ENCODE measurements at places on chromosomes 7 and 10.

DNA sequence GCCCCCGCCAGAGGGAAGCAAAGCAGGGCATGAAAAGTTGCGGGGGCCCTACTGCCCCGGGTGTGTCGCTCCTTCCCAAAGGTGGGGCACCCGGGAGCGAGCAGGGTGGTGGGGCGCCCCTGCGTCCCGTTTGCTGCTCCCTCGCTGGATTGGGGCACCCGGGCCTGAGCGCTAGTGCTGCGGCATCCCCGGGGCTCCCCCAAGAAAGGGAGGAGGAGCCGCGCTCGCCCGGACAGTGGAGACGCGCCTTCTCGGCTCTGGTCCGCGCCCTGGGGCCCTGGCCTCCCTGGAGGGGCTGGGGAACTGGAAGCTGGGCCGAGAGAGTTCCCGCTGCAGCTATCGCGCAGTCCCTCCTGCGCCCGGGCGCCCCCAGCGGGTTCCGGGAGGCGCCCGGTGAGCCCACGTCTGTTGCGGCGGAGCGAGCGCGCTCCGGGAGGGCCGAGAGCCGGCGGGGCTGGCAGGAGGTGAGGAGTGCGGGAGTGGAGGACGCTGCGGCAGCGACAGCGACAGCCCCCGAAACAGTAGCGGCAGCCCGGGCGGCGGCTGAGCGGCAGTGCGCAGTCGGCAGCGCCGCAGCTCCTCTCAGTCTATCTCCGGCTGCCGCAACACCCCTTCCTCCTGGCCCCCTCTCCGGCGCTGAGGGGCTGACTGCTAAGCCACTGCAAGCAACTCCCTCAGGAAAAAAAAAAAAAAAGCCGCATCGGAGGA lies 504 bp upstream of the BMPER start:
- DNase-seq: no peak

- no peak for DNase-seq
Observed at GRCh38 chr10:17237915-17238444, 9.9 kb downstream of the VIM start.

GRCh38 chr7:101869026-101869900 lies 51.8 kb downstream of the CUX1 start:
- DNase-seq: peak; percentile 18

GRCh38 chr7:102320601-102321350 lies 34.1 kb downstream of the SH2B2 start:
- DNase-seq: no peak

- DNase-seq: no peak
Observed at GRCh38 chr10:6987536-6987945, 407.5 kb upstream of the PRKCQ start.

Data from erythroblast (primary cell).